ENCODE measurements at places on chromosomes 12 and 14.

GRCh38 chr12:124087266-124088051 lies 114.4 kb downstream of the ZNF664 start:
- DNase-seq: no peak

GRCh38 chr14:67192366-67192765 lies 3.1 kb downstream of the GARIN2 start:
- no peak for DNase-seq

GRCh38 chr12:79961411-79961810 lies 26.5 kb upstream of the PPP1R12A start:
- DNase-seq: no peak

- DNase-seq: no peak
Measured at GRCh38 chr12:128267131-128267622, at the start of gene TMEM132C. TSS of gene TMEM132C (plus strand) at chr12:128267170. CDS start at chr12:128267403, 233 bp downstream.

GRCh38 chr12:20800160-20800559 lies 10.3 kb upstream of the SLCO1B3 start:
- DNase-seq: no peak

DNA sequence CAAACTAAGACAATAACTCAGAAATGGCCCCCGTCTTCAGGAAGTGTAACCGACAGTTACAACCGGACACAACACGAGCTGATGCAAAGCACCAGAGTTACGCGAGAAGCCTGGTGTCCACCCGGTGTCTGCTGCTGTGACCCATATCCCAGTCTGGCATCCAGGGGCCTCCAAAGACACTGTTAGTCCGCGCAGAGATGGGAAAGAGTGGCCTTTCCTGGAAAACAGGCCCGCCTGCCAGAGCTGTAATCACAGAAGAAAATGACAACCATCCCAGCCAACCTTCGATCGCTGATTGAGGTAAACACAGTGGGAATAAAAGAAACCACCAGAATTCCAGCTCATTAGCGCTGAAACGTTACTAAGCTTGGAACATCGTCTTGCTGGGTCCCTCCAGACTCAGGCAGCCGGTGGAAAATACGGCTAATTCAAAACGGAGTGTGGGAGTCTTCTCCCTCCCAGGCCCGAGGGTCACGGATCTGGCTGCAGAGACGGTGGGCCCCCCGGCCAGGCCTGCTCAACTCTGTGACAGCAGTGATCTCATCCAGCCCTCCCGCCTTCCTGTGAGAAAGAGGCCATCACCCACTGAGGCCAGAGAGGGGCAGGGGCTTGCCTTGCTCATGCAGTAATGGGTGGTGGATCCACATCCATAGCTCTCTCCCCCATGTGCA lies 273.9 kb upstream of the RTL1 start:
- DNase-seq: no peak

DNA sequence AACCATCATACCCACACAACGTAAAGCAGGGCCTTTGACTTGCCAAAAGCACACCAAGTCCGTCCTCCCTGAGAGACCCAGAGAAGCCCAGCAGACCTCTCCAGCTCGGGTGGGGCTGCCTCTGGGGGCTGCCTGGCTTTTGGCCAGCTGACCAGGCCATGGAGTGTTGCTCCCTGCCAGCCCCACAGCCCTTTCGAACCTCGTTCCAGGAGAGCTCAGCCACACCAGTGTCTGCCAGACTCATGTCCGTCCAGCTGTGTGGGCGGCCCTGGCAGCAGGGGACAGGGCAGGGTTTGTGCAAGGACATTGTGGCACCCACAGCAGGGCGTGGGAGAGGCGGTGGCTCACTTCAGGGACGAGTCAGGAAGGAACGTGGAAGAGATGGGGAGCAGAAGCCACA lies 22.6 kb upstream of the IRF2BPL start:
- no peak for DNase-seq

DNA sequence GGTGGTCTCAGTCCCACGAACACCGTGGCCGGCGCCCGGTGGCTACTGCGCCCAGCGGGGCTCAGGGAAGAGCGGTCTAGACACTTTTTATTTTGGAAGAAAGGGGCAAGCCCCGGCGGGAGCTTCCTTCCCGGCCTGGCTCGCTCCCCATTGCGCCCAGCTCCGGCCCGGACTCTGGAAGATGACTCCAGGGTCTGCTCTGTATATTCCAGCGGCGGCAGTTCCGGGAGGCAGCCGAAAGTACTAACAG lies 225.1 kb upstream of the CRY1 start:
- no peak for DNase-seq

DNA sequence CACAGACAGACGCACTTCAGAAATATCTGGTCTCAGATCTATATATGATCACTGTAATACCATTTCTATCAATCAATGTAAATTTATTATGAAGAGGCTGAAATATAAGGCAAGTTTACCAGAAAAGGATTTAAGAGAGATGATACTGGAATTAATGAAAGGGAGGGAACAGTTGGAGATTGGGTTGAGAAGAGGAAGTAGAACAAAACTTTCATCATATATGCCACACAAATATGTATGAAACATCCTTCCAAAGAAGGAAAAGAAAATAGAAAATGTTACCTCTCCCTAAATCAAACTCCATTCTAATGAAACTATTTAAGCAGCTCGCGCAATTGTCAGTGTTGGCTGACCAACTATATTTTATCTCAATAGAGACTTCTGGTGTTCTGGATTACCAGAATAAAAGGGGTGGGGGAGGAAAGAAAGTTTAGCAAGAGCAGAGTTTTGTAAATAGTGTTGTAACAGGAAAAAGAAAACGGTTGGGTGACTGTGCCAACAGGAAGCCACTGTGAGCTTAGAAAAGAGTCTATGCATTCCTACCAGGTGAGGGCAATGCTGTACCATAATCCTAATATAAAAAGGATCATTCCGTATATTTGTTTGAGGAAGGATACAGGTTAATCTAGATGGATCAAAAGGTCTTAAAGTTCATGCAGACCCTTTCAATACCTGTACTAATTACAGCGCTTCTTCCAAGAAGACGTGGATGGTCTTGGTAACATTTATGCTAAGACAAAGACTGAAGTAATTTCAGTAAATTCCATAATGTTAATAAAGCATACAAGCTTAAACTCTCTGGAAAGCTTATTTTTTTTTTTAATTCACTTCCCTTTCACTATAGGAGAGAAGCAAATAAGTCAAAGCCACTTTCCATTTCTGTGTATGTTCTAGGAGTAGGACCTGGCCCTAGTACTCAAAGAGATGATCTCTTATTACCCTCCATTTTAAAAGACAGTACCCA lies 14.5 kb upstream of the LLPH start:
- DNase-seq: no peak

DNA sequence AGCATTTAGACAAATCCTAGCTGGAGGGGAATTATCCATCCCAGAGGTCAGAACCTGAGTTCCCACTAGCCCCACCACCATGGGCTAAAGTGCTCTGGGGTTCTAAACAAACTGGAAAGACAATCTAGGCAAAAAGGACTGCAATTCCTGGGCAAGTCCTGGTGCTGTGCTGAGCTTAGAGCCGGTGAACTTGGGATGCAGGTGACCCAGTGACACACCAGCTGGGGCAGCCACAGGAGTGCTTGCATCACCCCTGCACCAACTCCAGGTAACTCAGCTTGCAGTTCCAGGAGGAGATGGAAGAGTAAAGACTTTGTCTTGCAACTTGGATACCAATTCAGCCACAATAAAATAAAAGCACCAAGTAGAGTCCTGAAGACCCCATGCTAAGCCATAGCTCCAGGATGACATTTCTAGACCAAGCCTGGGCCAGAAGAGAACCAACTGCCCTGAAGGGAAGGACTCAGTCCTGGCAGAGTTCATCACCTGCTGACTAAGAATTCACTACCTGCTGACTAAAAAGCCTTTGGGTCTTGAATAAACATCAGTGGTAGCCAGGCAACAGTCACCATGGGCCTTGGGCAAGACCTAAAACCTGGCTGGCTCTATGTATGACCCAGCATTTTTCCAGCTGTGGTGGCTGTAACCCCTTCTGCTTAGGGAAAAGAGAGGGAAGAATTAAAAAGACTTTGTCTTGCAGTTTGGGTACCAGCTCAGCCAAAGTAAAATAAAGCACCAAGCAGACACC lies 223.4 kb upstream of the DIO2 start:
- DNase-seq: no peak

- no peak for DNase-seq
Measured at GRCh38 chr12:92539976-92540781, 162.6 kb upstream of the PLEKHG7 start.

- no peak for DNase-seq
Measured at GRCh38 chr14:31819281-31819680, 257.8 kb upstream of the ARHGAP5 start.

GRCh38 chr12:72957454-72957853 lies 685.3 kb downstream of the TRHDE start:
- no peak for DNase-seq

DNA sequence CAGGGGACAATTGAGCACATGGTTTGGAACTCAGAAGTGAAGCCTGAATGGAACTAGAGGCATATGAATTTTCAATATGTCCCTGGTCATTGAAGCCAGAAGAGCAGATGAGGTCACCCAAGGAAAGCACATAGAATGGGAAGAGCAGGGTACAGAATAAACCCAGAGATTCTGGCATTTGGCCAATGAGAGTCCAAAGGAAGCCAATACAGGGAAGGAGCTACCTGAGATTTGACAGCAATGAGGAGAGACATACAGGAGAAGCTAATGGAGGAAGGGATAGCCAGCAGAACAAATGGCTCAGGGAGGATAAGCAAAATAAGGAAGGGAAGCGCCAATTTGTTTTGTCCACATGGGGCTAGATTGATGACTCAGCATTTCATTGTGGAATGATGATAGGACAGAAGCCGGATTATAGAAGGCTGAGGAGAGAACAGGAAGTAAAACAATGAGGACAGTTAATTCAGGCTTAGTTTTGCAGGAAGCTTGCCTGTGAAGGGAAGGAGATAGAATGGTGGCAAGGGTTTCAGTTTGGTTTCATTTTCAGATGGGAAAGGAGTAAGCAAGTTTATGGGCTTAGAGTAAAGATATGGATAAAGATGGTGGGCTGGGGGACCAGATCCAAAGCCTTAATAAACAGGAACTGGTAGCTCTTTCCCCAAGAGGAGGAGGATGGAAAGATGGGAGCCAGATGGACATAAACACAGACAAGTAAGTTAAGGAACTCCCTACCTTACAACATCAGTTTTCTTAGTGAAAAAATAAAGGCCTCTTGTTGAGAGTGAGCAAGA lies 3.2 kb upstream of the SPTSSA start:
- DNase-seq: no peak

- no peak for DNase-seq
Measured at GRCh38 chr12:30923057-30923456, 3.5 kb upstream of the TSPAN11 start.

DNA sequence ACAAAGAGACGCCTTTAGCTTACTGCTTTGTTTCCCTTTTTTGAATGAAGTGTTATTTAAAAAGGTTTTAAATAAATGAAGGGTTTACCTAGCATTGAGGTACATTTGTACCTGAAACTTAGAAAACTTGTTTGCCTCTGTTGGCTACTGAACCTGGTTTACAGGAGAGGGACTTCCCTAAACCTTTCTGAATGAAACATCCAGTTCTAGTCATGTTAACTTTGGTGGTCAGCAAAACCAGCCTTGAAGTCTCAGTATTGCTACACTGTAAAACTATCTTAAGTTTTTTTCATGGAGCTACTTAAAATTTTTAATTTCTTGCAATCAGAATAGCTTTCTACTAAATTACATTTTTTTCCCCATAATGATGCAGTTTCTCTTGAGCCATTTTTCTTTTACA lies 38.2 kb downstream of the RASSF8 start:
- DNase-seq: no peak

DNA sequence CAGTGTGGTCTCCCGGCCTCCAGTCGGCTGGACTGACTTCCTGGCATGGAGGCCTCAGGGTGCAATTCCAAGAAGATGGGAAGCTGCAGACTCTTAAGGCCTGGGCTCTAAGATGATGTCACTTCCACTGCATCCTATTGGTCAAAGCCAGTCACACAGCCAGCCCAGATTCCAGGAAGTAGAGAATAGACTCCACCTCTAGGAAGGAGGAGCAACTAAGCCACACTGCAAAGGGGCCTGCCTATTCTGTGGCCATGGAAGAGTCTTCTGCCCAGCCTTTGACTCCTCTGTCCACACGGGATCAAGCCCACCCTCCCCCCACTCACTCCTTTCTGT lies 103.9 kb upstream of the RFLNA start:
- no peak for DNase-seq

- no peak for DNase-seq
Measured at GRCh38 chr12:104136577-104136976, 1.4 kb downstream of the NFYB start.

GRCh38 chr12:47825173-47825639 lies 5.5 kb upstream of the HDAC7 start:
- DNase-seq: no peak

- DNase-seq: no peak
Measured at GRCh38 chr12:78194448-78194847, 363.8 kb downstream of the NAV3 start.

GRCh38 chr12:104534162-104534856 lies 77.6 kb downstream of the CHST11 start:
- no peak for DNase-seq

DNA sequence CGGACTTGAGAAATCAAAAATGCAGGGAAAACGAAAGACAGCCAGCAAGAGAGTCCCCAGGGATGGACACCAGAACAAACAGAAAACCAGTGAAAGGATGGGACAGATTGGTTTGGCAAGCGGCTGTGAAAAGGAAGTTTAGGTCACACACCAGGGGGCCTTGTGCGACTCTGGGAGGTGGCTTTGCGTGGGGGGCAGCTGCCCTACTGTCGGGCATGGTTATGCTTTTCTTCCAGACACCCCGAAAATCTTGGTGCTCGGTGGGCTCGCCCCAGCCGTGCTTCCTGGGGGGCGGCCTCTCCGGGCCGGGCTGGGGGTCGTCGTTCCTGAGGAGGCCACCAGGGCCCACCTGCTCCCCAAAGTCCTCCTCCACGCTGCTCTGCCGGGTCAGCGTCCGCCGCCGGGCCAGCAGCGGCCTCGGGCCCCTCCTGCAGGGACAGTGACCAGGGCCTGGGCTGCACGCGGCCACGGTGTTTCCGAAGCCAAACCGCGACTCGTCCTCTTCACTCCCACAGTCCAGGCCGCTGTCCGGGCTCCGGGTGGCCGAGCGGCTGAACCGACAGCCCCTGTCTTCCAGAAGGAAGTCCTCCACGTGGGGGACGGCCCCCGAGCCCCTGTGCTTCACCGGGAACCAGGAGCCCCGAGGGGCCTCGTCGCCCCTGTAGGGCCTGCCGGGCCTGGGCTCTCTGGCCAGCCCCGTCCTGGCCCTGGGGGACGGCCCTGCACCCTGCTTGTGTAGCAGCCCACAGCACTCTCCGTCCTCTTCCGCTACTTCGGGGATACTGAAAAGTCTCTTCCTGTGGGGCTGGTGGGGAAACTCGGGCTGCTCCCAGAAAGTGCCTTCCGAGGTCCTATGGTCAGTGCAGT lies 86.5 kb downstream of the PIWIL1 start:
- DNase-seq: no peak

- DNase-seq: no peak
Measured at GRCh38 chr14:89227496-89227836, 189.6 kb downstream of the FOXN3 start.

DNA sequence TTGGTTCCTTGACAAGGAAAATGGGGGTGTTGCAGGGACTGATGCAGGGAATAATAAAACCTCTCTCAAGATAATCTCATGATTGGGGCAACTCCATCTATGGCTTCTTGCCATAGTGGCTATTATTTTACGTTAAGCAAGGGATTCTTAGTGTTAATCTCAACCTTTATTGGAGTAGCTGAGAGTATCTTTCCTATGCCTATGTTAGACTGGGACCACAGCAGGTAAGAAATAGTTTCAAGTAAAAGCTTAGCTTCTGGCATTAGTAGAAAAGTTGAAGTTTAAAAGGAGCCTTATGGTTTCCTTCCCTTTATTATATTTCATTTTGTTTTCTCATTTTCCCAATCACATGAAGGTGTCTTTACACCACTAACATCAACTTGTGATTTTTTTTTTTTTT lies 16.7 kb downstream of the SINHCAF start:
- DNase-seq: no peak
